Activated naive CD4-positive, alpha-beta T cell treated with anti-CD3 and anti-CD28 coated beads, Interleukin-2, amount 10 ng/mL, durations not matched to agents 5 hours and 36 hours (primary cell): ENCODE measurements at places on chromosomes 1 and 21. TPM values are rescaled to one million over a fixed set of nuclear protein-coding genes. Genes with fewer than 3 reads are reported as not detected.

The S100A7A gene
- not detected for total RNA-seq

The COL6A1 gene
- total RNA-seq, result 0.43 TPM

The OR10K2 gene
- total RNA-seq, result not detected

The FCGR3B gene
- total RNA-seq, result not detected

The TMEM82 gene
- not detected for total RNA-seq

The GPR61 gene
- total RNA-seq, result 0.50 TPM

The KCND3 gene
- total RNA-seq, result not detected

The SERINC2 gene
- total RNA-seq, result not detected
